HuH-7 (cell line): ENCODE measurements at places on chromosomes 3 and 15.

DNA sequence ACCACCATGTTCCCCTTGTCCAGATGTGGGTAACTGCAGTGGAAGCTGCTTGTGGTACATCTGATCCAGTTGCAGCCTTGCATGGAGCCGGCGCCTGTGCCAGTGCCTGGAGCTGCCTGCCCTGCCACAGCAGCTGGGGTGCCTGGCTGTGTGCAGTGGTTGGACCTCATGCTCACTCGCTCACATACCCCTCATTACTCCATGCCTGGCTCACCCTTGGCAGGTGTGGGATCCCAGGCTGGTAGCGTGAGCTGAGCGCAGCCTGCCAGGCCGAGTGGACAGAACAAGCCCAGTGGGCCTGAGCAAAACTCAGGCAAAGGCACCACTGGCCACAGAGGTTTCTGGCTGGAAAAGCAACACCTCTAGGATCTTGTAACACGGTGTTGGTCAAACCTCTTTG, 35.7 kb downstream of the ROPN1B start:
- no peak for DNase-seq

DNA sequence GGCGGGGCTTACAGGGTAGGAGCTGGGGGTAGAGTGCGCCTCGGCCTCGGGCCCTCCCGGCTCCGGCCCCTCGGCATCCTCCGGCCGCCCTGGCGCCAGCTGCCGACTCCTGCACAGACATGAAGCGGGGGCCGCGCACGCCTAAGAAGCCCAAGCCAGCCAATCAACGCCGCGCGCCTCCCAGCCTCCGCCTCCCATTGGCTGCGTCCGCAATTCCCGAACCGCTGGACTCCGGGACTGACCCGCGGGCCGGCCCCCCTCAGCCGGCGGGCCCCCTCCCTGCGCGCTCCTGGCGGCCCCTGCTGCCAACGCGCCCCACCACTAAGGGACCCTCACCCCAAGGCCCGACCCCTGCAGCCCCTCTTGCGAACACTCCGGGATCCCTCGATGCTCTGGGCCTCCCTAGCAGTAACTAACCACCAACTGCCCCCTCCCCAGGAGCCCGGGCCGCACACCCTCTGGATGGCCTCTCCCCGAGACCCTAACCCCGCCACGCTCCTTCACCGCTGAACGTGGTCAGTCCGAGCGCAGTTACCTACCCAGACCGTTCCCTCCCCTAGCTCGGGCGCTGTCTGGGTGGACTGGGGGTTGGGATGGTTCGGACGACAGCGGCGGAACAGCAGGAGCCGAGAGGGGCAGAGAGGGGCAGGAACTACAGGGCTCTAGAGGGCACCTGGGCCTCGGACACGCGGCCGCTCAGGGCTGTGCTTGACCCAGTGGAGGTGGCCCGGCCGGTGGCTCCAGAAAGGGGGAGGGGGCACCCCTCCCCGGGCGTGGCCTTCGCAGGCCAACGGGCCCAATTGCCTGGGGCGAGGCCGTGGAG, 5.0 kb downstream of the GATA2 start:
- peak; percentile 100 for DNase-seq

DNA sequence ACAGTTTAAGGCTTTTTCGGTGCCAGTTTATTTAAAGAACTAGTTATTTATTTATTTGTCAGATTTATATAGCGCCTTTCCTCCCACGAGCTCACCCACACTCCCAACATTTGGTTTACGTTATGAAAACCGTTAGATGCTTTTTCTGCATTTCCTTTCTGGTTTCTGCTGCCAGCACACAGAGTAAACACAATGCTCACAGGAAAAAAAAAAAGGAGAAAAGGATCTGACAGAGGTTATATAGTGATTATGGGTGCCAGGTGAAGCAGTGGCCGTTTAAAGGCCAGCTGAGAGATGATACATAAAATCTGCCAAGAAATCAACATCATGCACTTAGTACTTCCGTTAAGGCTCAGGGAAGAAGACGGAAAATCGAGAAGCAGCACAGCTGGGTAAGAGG, 37.9 kb downstream of the ETV5 start:
- DNase-seq, result no peak

DNA sequence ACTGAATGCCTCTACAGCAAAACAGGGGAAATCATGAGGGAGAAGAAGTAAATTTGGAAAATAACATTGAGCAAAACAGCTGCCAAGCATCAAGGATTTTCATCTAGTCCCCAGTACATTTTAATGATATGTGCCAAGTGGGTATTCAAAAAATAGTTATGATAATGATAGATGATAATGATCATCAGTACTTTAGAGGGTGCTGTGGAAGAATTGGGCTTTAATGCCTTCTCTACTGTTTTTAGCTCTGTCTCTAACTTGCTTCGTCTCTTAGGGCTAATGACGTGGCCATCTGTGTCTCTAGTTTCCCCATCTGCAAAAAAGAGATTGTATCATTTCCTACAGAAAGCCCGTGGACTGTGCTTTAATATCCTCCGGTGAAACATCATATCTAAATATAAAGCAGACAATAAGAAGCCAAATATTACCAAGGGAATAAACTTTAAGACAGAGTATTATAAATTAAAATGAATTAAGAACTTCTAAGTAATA, 10.2 kb upstream of the FSIP1 start:
- DNase-seq, result no peak

GRCh38 chr15:76381366-76381765, 44.8 kb downstream of the ISL2 start:
- DNase-seq, result no peak

- no peak for DNase-seq
Measured at GRCh38 chr15:37616215-37616614, 318.2 kb upstream of the TMCO5A start.

DNA sequence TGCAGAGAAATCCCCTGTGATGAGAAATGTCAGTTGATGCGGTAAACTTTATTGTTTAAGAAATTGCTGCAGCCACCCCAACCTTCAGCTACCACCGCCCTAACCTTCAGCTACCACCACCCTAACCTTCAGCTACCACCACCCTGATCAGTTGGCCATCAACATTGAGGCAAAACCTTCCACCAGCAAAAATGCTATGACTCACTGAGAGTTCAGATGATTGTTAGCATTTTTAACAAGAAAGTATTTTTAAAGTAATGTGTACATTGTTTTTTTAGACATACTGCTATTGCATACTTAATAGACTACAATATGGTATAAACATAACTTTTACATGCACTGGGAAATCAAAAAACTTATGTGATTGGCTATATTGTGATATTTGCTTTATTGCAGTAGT, 30.0 kb downstream of the U2SURP start:
- DNase-seq, result no peak

DNA sequence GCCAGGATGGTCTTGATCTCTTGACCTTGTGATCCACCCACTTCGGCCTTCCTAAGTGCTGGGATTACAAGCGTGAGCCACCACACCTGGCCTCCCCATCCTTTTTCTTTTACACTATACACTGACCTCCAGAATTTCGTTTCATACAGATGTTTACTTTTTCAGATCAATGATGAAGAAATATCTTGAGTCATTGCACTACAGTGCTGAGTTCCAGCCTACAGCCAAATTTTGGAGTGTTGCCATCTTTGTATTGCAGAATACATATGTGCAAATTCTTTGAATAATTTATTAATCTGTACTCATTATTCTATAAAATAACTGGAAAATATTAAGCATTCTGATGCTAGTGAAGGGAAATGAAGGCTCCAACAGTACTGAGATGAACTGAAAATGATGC, 12.5 kb downstream of the ZPLD1 start:
- DNase-seq, result no peak

- DNase-seq, result no peak
Measured at GRCh38 chr3:144948711-144949110, 977.1 kb downstream of the DIPK2A start.

DNA sequence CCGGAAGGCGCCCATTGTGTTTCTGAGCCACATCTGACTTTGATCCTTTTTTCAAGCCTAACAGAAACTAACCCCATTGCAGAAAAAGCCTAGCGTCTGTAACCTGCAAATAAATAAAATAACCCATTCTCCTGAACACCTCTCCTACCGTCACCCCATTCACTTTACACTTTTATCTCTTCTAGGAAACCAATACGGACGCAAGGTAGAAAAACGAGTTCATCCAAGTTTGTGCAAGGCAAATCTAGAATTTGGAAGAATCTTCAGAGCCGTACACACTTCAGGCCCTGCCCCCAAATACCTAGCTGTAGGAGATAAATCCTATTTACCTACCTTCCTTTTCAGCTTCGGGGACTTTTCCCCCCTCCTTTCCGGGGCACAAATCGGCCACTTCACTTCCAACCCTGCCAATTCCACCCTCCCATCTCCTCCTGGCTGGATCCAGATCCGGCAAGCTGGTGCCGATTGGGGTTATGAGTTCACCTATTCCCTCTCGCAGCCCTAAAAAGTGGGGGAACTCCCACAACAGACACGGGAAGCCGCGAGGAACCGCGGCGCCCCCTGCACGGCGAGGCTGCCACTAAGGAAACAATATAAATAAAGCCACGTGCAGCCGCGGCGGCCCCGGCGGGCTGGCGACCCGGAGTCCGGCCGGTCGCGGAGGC, 987 bp downstream of the PRTG start:
- peak; percentile 33 for DNase-seq

DNA sequence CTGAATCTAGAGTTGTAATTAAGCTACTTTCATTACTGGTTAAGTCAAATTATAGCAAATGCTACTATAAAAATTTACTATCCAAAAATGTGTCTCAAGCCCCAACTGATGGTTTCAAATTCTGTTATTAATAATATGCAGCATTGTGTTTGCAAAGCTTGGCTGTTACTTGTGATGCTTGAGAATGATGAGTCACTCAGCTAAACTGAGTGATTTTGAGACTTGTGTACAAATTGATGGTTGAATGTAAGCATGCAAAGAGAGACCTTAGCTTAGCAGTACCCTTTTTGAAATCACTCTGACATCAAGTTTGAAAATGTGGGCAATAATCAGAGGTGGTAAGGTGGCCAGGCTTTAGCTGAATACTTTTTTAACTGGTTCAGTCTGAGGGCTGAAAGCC, 27.6 kb downstream of the OPA1 start:
- DNase-seq, result no peak

- DNase-seq, result no peak
Measured at GRCh38 chr3:186142393-186142932, 33.6 kb upstream of the ETV5 start.

GRCh38 chr3:162041622-162042021, 545.0 kb downstream of the OTOL1 start:
- DNase-seq, result no peak

DNA sequence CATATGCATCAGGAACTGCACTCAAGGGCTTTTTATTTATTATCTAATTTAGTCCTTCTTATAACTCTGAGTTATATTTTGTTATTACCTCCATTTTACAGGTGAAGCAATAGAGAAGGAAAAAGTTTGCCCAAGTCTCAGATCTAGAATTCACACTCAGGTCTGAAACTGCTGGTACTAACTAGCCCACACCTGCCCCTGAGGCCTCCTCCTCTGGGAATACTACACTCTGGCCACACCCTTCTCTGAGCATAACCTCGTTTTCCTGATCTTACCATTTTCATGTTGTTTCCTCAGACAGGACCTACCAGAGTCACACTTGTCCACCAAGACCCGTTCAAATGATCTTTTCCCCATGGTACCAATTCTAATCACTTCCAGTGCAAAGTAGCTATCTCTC, 94.1 kb upstream of the CHRM5 start:
- DNase-seq, result no peak

DNA sequence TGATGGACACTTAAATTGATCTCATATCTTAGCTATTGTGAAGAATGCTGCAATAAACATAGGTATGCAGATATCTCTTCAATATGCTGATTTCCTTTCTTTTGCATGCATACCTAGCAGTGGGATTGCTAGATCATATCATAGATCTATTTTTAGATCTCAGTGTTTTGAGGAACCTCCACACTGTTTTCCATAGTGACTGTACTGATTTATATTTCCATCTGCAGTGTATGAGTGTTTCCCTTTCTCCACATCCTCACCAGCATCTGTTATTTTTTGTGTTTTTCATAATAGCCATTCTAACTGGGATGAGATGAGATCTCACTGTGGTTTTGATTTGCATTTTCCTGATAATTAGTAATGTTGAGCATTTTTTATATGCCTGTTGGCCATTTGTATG, 17.1 kb upstream of the RASA2 start:
- no peak for DNase-seq

- no peak for DNase-seq
Measured at GRCh38 chr15:47862402-47862801, 145.1 kb downstream of the SEMA6D start.

- DNase-seq, result peak; percentile 49
Measured at GRCh38 chr3:129605203-129605921, 1.1 kb downstream of the PLXND1 start.

DNA sequence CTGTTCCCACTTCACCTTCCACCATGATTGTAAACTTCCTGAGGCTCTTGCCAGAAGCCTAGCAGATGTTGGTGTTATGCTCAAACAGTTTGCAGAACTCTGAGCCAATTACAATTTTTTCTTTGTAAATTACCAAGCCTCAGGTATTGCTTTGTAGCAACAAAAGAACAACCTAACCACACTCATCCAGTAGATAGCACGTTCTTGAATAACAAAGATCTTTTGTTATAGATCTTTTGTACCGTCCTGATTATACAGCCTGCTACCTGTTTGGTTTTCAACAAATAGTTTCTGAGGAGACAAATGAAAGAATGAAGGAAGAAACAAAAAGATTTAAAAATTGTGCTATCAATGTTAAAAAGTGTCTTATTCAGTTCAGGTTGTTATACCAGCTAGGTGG, 474.7 kb upstream of the ALCAM start:
- DNase-seq, result no peak

DNA sequence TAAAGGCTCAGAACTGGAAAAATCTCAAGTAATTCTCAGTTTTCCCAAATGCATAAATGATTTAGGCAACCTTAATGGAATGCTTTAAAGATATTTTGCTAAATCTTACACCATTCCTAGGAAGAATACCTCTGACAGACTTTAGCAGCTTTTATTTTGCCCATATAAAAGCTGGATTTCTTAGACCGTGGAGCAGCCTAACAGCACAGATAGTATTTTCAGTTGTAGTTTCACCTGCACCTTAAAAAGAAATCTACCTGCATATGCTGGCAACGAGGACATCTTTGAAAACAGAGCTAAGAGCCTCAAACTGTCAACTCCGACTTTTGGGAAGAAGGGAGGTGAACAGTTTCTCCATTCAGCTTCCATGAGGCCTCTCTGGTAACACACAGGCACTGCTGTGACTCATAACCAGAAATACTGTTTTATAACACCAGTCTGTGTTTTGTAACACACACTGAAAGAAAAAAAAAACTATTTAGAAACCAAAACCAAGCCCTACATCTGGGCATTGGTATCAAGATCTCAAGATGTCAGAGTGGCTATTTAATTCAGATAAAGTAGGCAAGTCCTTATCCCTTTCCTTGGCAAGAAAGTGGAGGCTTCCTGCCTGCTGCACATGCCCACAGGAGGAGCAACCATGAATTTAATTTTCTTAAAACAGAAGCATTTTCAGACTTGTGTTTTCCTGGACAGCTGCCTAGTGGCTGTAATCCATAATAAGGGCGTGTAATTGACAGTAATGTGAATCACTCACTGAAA, 181.5 kb upstream of the ICE2 start:
- no peak for DNase-seq

GRCh38 chr3:31823184-31823583, 157.9 kb downstream of the OSBPL10 start:
- DNase-seq, result no peak
